ENCODE measurements at places on chromosomes 3 and 15.

- no peak for DNase-seq
Measured at GRCh38 chr3:103977417-103977816, 1389.3 kb upstream of the ALCAM start.

DNA sequence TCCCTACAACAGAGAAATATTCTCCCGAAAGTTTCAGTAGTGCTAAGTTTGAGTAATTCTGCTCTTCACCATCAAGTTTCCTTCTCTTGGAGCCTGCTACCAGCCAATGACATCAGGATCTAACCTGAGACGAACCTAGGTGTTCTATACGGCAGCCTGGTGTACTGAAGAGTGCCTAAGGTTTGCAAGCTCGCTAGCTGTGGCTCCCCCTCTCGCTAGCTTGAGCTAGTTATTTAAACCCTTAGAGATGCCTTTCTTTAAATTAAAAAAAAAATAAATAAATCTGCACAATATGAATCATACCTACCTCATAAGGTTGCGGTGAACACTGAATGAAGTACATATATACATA, 1.4 kb upstream of the COL8A1 start:
- DNase-seq, result no peak

- DNase-seq, result no peak
Measured at GRCh38 chr3:13235079-13235478, 161.8 kb upstream of the IQSEC1 start.

DNA sequence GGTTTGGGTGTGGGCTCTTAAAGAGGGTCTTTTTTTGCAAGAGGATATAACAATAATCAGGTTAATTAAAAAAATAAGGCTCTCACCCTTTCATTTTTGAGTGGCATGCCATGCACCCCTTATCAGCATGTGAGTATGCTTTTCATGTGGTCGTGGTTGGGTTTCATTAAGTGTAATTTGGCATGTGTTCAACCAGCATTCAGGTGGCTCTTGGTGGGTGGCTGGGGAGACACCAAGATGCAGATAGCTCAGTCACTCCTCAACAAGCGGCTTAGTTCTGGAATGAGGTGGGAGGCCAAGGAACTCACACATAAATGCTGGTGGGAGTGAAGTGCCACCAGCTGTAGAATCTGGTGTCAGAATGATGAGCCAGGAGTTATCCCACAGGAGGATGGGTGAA, 66.8 kb downstream of the FLNB start:
- no peak for DNase-seq

DNA sequence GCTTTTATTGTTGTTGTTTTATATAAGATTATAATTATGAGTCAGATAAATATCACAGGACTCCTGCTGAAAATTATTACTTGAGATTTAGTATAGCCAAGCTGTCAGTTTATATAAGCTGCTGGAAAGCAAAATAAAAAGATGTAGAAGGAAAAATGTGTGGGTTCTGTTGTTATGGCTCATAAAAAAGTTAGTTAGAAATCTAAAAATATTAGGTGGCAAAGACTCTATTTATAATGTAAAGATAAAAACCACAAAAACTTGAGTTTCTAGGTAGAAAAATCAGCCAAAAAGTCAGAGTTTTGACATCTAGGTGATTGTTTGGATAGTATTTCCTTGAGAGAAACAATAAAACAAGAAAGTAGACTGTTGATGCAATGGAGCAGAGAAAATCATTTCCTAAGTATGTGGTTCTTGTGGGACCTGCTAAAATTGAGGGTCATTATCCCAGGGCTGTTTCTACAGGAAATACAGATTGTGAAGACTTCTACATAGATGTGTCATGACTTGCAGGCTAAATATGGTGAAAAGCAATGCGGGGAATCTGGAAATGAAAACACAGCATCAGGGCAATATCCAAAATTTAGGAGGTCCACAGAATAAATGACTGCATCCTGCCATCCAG, 1109.6 kb upstream of the CADM2 start:
- no peak for DNase-seq

GRCh38 chr3:72369681-72370080, 478.6 kb downstream of the SHQ1 start:
- no peak for DNase-seq

- DNase-seq, result no peak
Measured at GRCh38 chr3:171274222-171274621, 186.0 kb downstream of the TNIK start.

- DNase-seq, result no peak
Measured at GRCh38 chr3:55968331-55968730, 481.2 kb upstream of the WNT5A start.

DNA sequence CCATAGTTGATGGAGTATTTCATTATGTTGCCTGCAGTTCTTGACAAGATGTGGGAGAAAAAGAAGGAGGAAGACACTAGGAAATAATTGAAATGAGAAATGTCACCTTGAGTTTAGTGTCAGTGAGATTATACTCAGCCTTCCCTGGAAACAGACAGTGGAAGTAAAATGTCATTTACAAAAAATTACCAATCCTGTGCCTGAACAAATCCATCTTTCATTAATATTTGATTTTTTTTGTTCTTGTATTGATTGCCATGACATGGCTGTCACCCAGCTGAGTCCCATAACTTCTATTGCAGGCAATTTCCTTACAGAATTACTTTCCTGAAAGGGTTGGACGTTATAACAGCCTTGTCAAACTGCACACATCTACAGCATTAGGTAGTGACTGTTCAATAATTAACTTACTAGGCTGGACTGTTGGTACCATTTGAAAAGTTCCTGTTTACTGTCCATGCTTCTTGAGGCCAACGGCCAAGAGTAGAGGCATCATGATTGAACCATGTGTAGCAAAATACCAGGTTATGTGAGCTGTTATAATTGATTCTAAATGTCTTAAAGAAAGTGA, 572.2 kb upstream of the LMCD1 start:
- DNase-seq, result no peak

GRCh38 chr15:93900476-93901400, 330.6 kb upstream of the MCTP2 start:
- no peak for DNase-seq

DNA sequence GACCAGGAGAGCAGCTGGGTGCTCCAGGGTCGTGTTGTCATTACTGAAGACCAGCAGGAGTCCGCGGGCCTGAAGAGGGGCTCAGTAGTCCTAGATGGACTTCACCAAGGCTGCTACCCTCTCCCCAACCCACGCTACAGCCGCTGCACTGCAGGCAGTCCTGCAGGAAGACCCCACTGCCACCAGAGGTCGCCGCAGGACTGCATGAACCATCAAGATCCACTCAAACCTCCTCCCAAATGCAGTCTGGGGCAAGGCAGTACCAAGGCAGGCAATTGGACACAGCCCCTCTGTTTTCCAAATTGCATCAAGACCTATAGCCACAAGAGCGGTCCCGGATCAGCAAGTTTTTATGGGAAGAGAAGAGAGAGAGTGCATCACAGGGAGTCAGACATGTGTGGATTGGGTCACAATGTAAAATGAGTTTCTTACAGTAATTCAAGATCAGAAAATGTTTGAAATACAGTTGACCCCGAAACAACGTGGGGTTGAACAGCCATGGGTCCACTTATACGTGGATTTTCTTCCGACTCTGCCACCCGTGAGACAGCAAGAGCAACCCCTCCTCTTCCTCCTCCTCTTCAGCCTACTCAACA, 46.7 kb downstream of the DZIP1L start:
- peak; percentile 81 for DNase-seq

DNA sequence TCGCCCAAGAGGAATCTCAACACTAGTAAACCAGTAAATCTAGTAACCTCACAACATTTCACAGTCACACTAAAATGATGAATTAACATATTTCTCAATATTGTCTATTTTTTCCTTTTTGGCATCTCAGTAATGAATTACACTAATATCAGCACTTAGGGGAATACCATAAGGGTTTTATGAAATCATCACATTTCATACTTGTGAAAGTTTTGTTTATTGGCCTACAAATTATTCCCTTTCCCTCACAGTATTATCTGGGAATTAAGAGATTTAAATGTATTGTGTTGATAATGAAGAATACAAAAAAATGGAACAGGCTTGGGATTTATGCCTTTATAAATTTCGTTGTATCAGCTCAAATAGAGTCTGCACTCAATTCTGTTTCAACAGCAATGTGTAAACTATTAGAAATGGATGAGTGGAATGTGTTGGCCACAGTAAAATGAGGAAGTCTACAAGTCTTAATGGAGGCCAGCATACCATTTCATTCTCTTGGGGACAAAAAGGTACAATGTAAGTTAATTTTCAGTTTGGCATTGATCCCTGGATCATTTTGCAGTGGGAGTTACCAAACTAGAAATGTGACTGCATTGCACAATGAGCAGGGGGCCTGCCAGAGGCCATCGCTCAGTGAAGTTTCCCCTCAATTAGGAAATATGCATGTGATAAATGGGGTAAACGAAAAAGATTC, 195.4 kb downstream of the FMN1 start:
- DNase-seq, result no peak

- DNase-seq, result no peak
Measured at GRCh38 chr15:99966815-99967214, 233.6 kb upstream of the LYSMD4 start.

DNA sequence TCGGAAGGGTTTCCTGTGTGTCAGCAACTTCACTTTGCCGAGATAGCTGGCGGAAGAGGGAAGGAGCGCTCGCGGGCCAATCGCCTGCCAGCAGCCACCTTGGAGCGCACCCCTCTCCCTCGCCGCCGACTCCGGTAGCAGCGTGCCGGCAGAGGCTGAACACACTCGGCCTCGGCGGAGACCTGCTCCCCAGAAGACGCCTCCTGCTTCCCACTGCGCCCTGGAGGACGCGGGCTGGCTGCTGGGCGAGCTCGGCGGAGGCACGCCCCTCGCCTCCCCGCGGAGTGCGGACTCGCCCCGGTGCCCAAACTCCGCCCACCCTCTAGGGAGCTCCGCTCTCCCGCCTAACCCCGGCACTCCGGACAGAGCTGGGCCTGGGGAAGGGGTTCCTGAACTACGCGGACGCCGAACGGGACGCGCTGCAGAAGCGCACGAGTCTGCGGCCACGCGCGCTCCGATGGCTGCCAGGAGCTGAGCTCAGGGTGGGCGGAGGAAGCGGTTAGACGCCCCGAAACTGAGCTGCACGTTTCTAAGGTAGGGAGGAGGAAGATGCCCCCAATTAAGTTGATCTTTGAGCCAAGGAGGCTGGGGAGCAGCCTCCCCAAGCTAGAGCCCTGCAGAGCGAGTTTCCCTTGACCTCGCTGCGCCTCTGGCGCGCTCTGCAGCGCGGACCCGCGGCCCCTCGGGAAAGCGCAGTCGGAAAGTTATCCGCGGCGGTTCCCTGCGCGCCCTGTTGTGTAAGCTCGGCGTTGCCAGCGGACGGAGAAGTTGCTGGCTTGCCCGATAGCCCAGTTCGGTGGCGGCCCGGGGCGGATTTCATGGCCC, at the start of gene P2RY1:
Gene P2RY1, plus strand, starts transcription at position 356 of the 825 bp plus-strand sequence. CDS start 652 bp downstream, outside the sequence.
- peak; percentile 84 for DNase-seq

DNA sequence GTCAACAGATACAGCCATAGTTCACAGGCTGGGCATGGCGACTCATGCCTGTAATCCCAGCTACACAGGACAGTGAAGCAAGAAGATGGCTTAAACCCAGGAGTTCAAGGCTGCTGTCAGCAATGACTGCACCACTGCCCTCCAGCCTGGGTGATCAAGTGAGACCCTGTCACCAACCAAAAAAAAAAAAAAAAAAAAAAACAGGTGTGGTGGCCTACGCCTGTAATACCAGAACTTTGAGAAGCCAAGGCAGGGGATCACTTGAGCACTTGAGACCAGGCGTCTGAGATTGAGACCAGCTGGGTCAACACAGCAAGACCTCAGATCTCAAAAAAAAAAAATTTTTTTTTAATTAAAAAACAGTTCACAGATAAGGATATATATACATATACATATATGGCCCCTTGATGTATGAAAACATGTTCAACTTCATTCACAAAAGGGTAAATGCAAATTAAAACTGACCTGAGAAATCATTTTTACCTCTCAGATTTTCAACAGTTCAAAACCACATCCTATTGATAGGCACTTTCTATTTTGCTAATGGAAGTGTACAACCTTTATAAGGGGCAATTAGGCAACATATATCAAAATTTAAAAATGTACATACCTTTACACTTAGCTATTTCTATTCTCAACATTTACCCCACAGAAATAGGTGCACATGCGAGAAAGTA, 51.1 kb downstream of the OSBPL10 start:
- DNase-seq, result no peak

- no peak for DNase-seq
Measured at GRCh38 chr15:32730677-32731654, 13.2 kb downstream of the GREM1 start.

GRCh38 chr3:185983495-185984141, 45.8 kb upstream of the TRA2B start:
- DNase-seq, result peak; percentile 67

- no peak for DNase-seq
Measured at GRCh38 chr15:56156877-56157276, 86.8 kb downstream of the RFX7 start.

GRCh38 chr3:172198428-172198827, 159.1 kb downstream of the FNDC3B start:
- no peak for DNase-seq

DNA sequence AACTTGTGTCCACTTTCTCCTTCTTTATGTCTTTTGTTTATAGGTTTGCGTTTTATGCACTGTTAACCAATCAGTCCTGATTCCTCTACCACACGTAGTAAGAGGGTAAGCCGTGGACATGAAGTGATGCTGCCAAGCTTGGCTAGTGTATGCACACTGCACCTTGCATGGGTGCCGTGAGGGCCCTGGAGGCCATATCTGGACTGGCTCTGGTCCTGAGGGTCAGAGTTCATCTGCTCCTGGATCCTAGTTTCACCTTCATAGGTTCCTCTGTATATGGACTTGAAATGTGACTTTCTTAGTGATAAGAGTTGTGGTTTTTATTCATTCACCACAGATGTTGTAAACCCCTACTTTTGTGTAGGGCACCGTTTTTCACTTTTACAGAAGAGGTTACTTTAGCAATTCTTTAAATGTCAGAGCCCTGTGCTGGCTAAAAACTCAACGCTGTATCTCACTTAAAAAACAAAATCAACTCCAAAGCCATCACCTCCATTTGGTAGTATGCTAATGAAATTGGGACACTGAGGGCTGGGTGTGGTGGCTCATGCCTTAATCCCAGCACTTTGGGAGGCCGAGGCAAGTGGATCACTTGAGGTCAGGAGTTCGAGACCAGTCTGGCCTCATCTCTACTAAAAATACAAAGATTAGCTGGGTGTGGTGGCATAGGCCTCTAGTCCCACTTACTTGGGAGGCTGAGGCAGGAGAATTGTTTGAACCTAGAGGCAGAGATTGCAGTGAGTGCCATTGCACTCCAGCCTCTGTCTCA, 22.9 kb downstream of the SIAH2 start:
- no peak for DNase-seq

- DNase-seq, result no peak
Measured at GRCh38 chr3:65864357-65864904, 174.3 kb downstream of the MAGI1 start.

GRCh38 chr15:70153921-70154717, 56.4 kb upstream of the TLE3 start:
- no peak for DNase-seq

- no peak for DNase-seq
Measured at GRCh38 chr3:123421353-123422174, 27.3 kb downstream of the ADCY5 start.

GRCh38 chr3:36923523-36923943, 21.3 kb downstream of the TRANK1 start:
- DNase-seq, result peak; percentile 86

- DNase-seq, result peak; percentile 90
Measured at GRCh38 chr3:107676469-107677309, 153.9 kb downstream of the BBX start.

GRCh38 chr3:128419311-128419710, 47.4 kb downstream of the DNAJB8 start:
- DNase-seq, result no peak

GRCh38 chr3:23620638-23621015, 185.1 kb upstream of the UBE2E1 start:
- DNase-seq, result no peak
